Neural progenitor cell (in vitro differentiated cells): ENCODE measurements at places on chromosomes 5 and 9. TPM values are rescaled to one million over a fixed set of nuclear protein-coding genes. Genes with fewer than 3 reads are reported as not detected.

Gene GZMA
- total RNA-seq, result not detected in 2 replicates

Gene C5orf63
- 0.09 and 1.5 TPM in 2 replicates for total RNA-seq

Gene IL7R
- not detected in 2 replicates for total RNA-seq

GRCh38 chr5:149126906-149127305 lies 14.4 kb upstream of the ABLIM3 start:
- no peak for DNase-seq

- DNase-seq, result no peak
Measured at GRCh38 chr9:118091711-118092500, 387.7 kb downstream of the TLR4 start.

DNA sequence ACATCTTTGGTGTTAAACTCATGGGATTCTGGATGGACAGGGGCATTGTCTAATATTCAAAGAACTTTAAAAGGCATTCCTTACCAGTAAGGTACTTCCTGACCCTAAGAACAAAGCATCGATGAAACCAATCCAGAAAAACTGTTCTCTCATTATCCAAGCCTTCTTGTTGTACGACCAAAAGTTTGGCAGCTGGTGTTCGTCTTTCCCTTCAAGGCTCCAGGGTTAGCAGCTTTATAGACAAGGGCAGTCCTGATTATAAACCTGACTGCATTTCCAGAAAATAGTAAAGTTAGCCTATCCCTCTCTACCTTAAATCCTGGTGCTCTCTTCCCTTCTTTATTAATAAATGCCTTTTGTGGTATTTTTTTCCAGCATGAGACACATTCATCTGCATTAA lies 149.4 kb upstream of the MRPS30 start:
- DNase-seq, result no peak

- DNase-seq, result no peak
Measured at GRCh38 chr5:82735160-82735789, 341.9 kb downstream of the TMEM167A start.

DNA sequence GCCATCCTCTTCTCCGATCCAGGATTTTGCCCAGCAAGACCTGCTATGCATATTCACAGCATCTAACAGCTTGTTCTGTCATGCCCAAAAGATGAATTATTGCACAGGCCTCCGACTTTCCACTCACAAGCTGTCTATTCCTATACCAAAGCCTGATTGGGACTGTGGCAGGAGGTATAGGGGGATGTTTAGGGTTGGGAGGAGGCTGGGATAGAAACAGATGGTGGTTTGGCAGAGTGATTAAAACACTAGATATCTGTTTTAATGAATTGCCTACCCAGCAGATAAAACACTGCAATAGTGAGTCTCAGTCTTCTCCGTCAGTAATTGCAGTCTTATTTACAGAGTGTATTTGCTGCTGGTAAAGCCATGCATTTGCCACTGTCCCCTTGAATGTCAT lies 215.3 kb downstream of the TLR4 start:
- no peak for DNase-seq
